ENCODE measurements at places on chromosomes 1 and 21. TPM values are rescaled to one million over a fixed set of nuclear protein-coding genes. Genes with fewer than 3 reads are reported as not detected.

Gene TMEM269
- not detected for total RNA-seq

Gene TEX38
- total RNA-seq, result 0.22 TPM

DNA sequence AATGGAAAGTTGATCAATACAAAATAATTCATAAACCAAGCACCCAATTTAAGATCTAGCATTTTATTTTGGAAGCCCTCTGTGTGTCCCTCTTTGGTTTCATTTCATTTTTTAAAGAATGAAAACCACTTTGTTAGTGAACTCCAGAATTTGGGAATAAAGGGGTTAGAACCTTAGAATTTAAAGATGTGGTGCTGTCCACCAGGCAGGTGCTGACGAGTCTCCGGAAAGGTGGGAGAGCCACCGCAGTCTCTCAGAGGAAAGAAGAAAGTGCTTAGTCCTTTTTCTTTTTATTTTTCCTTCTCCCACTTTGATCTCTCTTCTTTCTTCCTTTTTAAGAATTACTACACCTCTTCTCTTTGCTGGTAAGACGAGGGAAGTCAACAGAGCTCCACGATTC lies 20.5 kb upstream of the HIVEP3 start:
- DNase-seq, result no peak

- DNase-seq, result no peak
Observed at GRCh38 chr1:165874643-165875042, 47.2 kb downstream of the UCK2 start.

- DNase-seq, result no peak
Observed at GRCh38 chr21:33892853-33893252, 22.8 kb downstream of the ATP5PO start.
